ENCODE measurements at places on chromosomes 12 and 14.

DNA sequence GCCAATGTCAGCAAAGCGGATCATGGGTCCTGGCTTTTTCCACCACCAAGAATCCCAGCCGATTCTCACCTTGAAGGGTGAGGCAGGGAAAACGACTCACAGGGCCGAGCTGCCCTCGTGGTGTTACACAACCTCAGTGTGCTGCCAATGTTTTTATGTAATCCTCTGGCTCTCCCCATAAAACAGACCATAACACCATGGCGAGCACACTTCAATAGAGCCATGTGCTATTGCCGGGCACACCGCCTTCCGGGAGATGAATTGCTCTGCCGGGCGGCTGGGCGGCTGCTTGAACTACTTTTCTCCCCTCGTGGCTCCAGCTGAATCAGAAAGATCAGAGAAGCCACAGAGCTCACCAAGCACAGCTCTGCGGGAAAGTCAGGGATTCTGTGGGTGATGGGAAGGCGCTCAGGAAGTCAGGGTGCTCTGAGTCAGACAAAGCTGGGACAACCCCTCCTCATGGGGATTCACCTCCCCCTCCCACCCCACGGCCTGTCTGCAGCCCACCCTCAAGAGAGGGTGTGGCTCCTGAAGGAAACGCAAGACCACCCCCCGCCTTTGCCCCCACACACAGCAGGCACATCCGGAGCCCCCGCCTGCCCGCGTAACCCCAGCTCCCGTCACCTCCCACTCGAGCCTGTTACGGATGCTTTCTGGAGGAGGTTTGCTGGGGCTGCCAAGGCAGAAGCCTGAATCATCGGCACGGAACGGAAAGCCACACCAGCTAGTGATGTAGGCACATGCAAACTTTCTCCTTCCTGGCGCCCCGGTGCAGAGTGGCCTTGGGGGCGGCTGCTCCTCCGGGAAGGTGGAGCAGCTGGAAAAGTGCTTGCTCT is 1.8 kb downstream of the GALNT9 start:
- DNase-seq = peak; percentile 39

DNA sequence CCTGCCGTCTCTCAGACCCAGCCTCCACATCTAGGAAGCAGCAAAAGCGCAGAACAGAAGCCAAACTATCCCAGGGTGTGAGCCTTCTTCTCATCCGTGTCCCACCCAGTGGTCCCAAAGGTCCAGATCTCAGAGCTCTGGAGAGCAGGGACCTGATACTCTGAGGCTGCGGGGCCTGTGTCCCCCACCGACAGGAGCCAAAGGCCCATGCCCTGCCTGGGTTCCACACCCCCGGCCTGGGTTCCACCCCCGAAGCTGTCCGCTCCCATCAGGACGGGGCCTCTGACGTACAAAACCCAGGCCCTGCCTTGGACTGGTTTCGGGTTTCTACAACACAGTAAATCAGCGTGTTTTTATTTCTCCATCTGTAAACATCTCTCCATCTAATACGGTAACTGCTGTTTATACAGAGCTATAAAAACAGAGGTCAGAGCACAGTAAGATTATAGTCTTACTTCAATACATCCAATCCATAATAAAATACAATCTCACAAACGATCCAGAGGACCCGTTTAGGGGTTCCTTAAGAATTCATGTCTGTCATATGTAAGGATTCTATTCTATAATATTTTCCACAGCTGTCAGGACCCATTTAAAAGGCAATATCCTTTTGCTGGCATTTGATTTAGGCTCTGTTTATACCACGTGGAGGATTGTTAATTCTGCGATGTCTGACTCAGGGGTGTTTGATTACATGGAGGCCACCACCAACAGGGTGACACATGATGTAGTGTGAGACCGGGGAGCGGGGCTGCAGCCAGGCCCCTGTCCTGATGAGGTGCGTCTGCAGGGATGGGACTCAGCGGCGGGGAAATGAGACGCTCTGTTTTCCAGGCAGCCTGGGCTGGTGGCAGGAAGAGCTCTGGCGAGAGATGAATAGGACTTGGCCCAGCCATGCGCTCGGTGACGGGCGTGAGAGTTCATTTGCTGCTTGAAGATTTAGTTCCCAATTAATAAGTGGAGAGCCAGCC is 110.3 kb downstream of the DICER1 start:
- DNase-seq = peak; percentile 63

GRCh38 chr12:108724054-108724889 is 7.0 kb downstream of the CORO1C start:
- DNase-seq = no peak

DNA sequence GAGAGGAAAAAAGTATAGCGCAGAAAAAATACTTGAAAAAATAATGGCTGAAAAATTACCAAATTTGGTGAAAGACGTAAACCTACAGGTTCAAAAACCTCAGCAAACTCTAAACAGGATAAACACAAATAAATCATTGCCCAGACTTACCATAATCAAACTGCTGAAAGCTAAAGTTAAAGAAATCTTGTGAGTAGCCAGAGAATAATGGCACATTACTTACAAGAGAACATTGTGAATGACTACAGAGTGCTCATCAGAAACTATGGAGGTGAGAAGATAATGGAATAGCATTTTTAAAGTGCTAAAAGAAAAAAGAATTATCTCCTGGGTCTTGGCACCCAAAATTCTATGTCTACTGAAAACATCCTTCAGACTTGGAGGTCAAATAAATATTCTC is 36.0 kb downstream of the ATF1 start:
- DNase-seq = no peak

- no peak for DNase-seq
These were observed 54.5 kb upstream of the HECTD1 start for GRCh38 chr14:31261859-31262731.

GRCh38 chr12:40170593-40170992 is 54.2 kb upstream of the LRRK2 start:
- no peak for DNase-seq

- no peak for DNase-seq
These were observed 53.5 kb downstream of the RASSF9 start for GRCh38 chr12:85782711-85783110.

DNA sequence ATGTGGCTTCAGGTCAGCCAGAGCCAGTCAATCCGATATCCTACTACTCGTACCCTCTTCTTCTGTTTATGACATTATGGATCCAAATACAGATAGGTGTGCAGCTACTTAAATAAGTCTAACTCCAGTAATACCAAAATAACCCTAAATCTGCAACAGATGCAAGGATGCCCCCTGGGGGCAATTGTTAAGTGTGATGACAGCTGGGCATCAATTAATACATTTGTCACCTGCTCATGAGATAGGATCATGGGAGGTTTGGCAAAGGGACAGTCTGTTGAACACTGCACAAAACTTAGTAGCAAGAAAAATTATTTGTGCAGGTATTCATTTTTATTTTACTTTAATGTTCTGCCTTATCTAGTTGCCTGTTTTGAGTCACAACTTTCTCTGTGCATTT is 83.2 kb downstream of the SLC38A6 start:
- DNase-seq = no peak

DNA sequence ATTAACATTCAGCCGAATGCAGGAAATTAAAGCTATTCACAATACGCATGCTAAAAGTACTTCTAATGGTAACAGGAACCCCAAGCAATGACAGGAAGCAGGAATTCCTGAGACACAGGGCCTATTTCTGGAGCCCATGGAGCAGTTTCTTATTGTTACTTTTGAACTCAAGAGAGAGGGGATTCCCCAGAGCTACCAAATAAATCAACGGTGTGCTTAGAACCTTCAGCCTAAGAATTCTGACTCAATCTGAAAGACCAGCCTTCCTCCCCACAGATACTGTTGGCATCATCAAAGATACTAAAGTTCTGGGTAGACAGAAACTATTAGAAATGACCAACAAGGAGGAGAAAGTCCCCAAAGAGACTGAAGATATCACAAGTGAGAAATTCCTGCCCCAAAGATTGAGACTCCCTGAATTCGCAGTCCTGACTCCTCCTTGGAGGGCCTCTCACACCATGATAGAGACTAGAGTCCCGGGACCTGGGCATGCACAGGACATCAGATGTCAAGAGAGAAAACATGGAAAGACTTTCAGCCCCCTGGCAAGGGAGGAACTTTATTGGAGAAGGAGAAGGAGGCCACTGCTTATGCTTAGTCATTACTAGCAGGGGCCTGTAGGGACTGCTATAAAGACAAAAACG is 32.7 kb downstream of the RTRAF start:
- DNase-seq = no peak
